ENCODE measurements at places on chromosomes 13 and 19. TPM values are rescaled to one million over a fixed set of nuclear protein-coding genes. Genes with fewer than 3 reads are reported as not detected.

GRCh38 chr19:1273263-1274041 lies 1.9 kb upstream of the FAM174C start:
- H3K27me3 ChIP-seq = no peaks in the 10 kb centered on the region
- no peak overlapping the region for H3K27ac ChIP-seq
- peaks cover 43% of the 10 kb centered on the region for H3K36me3 ChIP-seq

DNA sequence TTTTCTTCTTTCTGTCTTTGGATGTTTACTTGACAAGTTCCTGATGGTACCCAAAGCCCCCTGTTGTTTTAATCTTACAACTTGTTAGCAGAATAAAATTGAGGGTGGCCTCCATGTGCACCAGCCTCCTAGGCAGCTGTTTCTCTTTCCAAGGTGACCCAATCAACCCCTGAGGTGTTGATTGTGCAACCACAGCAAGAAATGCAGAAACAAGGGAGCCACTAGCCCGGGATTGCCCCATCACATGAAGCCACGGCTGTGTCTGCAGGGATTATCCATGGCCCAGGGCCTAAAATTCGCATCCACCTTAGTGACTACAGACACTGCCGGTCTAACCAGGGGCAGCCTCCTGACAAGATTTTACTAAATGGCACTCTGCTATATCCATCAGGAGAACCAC lies 14.4 kb downstream of the CEACAM4 start:
- H3K27ac ChIP-seq = no peak overlapping the region
- H3K36me3 ChIP-seq = no peaks in the 10 kb centered on the region
- H3K27me3 ChIP-seq = no peaks in the 10 kb centered on the region
- no peak overlapping the region for H3K4me3 ChIP-seq
- DNase-seq = no peak
- no peaks in the 10 kb centered on the region for H3K4me1 ChIP-seq

GRCh38 chr13:43329702-43330101 lies 306.3 kb downstream of the DNAJC15 start:
- H3K36me3 ChIP-seq = no peaks in the 10 kb centered on the region
- no peak for DNase-seq
- no peaks in the 10 kb centered on the region for H3K27me3 ChIP-seq
- H3K4me3 ChIP-seq = no peak overlapping the region
- no peaks in the 10 kb centered on the region for H3K4me1 ChIP-seq
- no peak overlapping the region for H3K27ac ChIP-seq

NALCN gene
- total RNA-seq = 18.5 TPM

DNA sequence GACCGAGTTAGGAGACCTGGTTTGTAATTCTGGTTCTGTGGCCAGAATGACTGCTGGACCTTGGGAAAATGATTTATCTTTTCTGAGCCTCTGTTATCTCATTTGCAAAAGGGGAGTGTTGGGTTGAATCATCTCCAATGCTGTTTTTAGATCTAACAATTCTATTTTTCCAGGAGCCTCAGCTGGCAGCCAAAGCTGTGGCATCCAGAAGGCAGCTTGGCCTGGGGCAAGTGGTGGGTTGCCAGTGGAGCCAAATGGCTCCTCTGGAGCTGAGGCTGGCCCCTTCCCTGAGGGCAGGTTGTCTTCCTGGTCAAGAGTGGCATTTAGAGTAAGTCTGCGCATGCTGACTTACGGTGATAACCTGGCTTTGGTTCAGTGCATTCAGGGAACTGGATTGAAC lies 21.3 kb downstream of the B3GLCT start:
- no peaks in the 10 kb centered on the region for H3K27me3 ChIP-seq
- no peak overlapping the region for H3K27ac ChIP-seq
- no peaks in the 10 kb centered on the region for H3K36me3 ChIP-seq

SLC6A16 gene
- total RNA-seq = 0.85 TPM

- no peak for DNase-seq
- no peak overlapping the region for H3K27ac ChIP-seq
- H3K4me3 ChIP-seq = no peak overlapping the region
These were observed 152.3 kb downstream of the DLEU7 start for GRCh38 chr13:50691176-50691680.
